ENCODE measurements at places on chromosomes 6 and 20. TPM values are rescaled to one million over a fixed set of nuclear protein-coding genes. Genes with fewer than 3 reads are reported as not detected.

Gene C20orf141
- total RNA-seq = not detected

Gene GSTA1
- not detected for total RNA-seq

Gene FOXQ1
- 1.3 TPM for total RNA-seq

Gene DNAJC5
- total RNA-seq = 33.9 TPM

Gene SPACA1
- total RNA-seq = not detected

Gene SEMG1
- total RNA-seq = not detected

Gene FAM217A
- total RNA-seq = not detected

Gene HLA-DQA1
- total RNA-seq = not detected

Gene HINT3
- 30.6 TPM for total RNA-seq

Gene BMP7
- not detected for total RNA-seq

Gene RCAN2
- total RNA-seq = 8.0 TPM

Gene PAK5
- total RNA-seq = not detected

Gene PDE10A
- total RNA-seq = 6.1 TPM

Gene DEF6
- 0.18 TPM for total RNA-seq

Gene AGER
- 0.16 TPM for total RNA-seq

Gene CFAP206
- total RNA-seq = 0.27 TPM

Gene B3GAT2
- total RNA-seq = not detected

Gene TNF
- total RNA-seq = not detected

Gene KCNK16
- not detected for total RNA-seq

Gene GLO1
- 79.1 TPM for total RNA-seq

Gene TBC1D22B
- total RNA-seq = 3.5 TPM

Gene LINC00237
- not detected for total RNA-seq

Gene BTN1A1
- total RNA-seq = not detected

Gene PHACTR1
- 0.49 TPM for total RNA-seq

Gene GPR6
- total RNA-seq = not detected

Gene SPDEF
- total RNA-seq = not detected

Gene LTA
- total RNA-seq = not detected

Gene ZNF391
- total RNA-seq = 1.4 TPM

Gene MPC1
- total RNA-seq = 11.8 TPM

Gene TMEM74B
- not detected for total RNA-seq

Gene ARHGAP40
- not detected for total RNA-seq

Gene SIRPA
- total RNA-seq = 18.3 TPM

Gene GRM1
- total RNA-seq = under 0.01 TPM

Gene FABP7
- total RNA-seq = not detected

Gene AK9
- 16.6 TPM for total RNA-seq

Gene GRM4
- 0.08 TPM for total RNA-seq

Gene NINL
- total RNA-seq = 31.0 TPM

Gene PFDN6
- 21.7 TPM for total RNA-seq

Gene TINAG
- not detected for total RNA-seq

Gene PRSS35
- 3.5 TPM for total RNA-seq

Gene DACT2
- 0.98 TPM for total RNA-seq

Gene BMP6
- total RNA-seq = 1.3 TPM

Gene TAGAP
- total RNA-seq = not detected

All from fibroblast of the aortic adventitia (primary cell).